ENCODE measurements at places on chromosomes 7 and 10.

DNA sequence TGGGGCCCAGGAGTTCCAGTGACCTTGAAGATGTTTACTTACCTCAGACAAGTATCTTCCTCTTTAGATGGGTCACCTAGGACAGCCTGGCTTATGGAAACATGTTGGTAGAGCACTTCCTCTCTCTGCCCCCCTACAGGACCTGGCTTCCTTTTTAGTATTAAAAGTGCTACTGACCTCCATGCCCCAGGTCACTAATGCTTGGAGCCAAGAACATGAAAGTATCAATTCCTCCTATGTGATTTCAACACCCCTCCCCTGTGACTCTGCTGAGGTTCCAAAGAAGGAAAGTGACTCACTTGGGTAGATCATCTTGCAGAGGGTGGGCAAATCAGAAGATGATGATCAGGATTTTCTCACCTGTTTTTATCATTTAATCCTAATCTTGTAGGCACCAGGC lies 125.3 kb upstream of the CCDC6 start:
- no peak for DNase-seq

GRCh38 chr7:134827889-134828288 lies 48.5 kb downstream of the CALD1 start:
- no peak for DNase-seq

DNA sequence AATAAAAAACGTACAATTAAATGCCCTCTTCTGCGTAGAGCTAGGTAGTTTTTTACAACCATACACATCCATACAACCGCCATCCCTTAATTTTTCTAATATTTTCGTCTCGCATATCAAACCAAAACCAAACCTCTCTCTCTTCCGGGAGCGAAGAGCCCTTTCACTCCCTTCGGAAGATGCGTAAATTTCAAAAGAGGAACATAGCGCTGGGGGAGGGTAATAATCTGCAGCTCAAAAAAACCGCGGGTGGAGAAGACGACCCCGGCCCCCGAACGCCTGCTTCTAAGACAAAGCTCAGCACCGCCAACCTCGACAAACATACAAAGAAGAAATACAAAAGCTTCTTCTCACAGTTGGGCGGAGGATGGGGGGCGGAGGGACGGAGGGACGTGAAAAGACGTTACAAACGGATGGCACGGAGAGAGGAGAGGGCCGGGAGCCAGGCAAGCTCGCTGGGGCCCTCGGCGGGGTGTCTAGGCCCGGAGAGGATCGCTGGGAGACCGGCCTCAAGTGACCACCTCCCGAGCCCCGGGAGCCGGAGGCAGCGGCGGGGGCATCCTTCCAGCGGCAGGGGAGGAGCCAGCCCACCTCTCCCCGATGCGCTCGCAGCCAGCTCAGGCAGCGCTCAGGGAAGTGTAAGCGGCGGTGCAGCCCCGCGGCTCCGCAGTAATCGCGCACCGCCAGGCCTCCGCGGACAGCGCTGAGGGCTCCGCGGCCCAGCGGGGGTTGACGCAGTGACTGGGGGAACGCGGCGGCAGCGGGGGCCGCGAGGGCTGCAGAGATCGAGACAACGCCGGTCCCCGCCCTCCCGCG lies 851 bp downstream of the MKRN1 start:
- DNase-seq: no peak

- DNase-seq: no peak
Observed at GRCh38 chr7:105578496-105578895, 2.8 kb downstream of the EFCAB10 start.

GRCh38 chr10:58444321-58444720 lies 59.1 kb downstream of the TFAM start:
- no peak for DNase-seq

- DNase-seq: no peak
Observed at GRCh38 chr7:97457054-97457453, 274.8 kb upstream of the TAC1 start.

GRCh38 chr10:132690401-132690800 lies 95.5 kb downstream of the NKX6-2 start:
- no peak for DNase-seq

- no peak for DNase-seq
Observed at GRCh38 chr10:117694190-117694589, 151.6 kb downstream of the EMX2 start.

DNA sequence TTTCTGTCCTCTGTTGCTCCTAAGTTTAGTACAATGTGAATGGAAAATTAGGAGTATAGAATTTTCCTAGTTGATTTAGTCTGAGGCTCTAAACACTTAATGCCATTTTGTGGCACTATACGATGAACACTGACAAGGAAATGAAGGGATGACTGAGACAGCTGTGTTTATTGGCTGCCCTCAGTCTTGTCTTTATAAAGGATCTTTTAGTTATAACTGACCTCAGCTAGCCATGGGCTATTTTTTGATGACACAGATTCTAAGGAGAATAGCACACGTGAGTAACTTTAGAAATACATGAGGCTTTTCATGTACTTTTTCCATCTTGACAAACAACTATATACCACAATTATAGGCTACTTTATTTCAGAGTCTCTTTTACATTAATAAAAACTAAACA lies 113.7 kb downstream of the PRKG1 start:
- DNase-seq: no peak

- no peak for DNase-seq
Observed at GRCh38 chr7:20270371-20270770, 53.2 kb upstream of the MACC1 start.

GRCh38 chr10:93336110-93336509 lies 146.0 kb downstream of the MYOF start:
- DNase-seq: no peak

DNA sequence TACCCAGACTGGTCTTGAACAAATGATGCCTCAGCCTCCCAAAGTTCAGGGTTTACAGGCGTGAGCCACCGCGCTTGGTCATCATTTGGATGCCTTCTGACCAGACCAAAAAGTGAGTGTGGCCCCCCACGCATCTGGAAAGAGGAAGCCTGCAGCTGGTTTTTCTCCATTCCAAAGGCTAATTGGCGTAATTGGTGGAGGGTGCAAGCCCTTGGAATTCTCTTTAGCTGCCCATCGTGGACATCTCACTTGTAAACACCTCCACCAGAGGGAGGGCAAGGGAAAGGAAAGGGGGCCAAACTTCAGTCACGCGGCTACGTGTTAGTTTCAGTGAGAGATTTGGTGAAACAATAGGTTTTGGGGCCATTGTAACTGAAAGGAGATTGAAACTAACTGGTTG lies 4.1 kb upstream of the ARHGAP21 start:
- no peak for DNase-seq

- DNase-seq: no peak
Observed at GRCh38 chr10:57786850-57787750, 480.6 kb downstream of the IPMK start.

GRCh38 chr10:100146875-100147650 lies 38.8 kb downstream of the ERLIN1 start:
- DNase-seq: no peak

DNA sequence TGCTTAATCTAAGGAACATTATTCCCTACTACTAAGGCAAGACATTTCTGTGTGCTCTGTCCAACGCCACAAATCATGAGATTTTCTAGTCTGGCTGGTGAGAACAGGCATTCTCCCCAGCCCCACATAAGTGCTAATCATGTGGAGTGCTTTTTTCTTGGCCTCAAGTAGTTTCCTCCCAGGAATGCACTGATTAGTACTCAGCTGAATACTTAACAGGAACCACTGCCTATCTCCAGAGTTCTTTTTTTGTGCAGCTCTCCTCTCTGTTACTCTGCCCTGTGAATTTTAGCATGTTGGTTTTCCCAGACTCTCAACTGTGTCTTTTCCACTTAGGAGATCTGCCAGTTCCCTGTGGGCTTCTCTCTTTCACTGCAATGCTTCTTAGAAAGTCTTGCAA lies 1098.5 kb upstream of the LRRTM3 start:
- no peak for DNase-seq

DNA sequence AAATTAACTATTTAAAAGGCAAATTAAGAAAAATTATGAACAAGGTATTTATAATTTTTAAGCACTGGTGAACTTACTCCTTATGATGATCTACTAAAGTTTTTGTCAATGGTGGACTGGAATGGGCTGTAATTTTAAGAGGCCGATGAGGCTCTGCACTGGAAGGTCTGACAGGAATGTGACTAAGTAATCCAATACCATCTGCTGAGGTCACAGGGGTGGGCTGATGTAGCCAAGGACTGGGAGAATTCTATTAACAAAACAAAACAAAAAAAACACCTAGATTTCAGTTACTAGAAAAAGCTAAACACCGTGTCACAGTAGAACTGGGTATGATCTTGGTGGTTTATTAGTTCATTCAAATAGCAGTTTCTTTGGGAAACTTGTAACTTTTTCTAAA lies 75.9 kb downstream of the NRBF2 start:
- DNase-seq: no peak

DNA sequence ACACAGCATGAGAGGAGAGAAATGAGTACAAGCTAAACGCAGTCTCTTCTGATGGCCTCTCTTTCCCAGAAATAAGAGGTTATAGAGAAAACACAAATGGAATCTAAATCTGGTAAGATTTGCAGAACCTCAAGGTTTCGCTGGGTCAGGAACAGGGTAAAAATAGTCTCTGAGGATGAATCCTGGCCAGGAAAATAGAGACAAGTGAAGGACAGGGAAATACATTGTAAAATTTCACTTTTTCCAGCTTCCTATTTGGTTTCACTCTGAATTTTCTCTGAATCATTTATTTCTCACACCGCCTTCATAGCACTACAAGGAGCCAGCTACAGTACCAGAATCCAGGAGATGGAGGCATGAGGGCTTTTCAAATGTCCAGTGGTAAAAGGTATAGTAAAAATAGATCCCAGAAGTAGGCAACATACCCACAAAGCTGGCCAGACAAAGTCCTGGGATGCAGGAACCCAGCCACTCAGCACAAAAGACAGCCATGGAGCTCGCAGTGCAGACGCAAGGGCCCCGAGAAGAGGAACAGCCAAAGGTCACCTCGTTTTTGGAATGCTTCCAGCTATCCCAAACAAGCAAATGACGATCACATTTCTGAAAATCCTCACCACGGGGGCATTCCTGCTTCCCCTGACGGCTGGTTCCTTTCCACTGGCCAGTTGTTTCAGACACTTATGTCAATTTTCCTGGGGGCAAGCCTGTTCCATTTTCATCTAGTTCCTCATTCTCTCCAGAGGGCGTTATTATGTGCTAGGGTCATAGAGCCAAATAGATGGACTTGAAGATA lies 21.5 kb upstream of the IKZF1 start:
- DNase-seq: no peak

GRCh38 chr10:110008518-110009339 lies 945 bp downstream of the ADD3 start:
- no peak for DNase-seq

GRCh38 chr10:125016123-125016522 lies 74.2 kb downstream of the ZRANB1 start:
- DNase-seq: no peak

DNA sequence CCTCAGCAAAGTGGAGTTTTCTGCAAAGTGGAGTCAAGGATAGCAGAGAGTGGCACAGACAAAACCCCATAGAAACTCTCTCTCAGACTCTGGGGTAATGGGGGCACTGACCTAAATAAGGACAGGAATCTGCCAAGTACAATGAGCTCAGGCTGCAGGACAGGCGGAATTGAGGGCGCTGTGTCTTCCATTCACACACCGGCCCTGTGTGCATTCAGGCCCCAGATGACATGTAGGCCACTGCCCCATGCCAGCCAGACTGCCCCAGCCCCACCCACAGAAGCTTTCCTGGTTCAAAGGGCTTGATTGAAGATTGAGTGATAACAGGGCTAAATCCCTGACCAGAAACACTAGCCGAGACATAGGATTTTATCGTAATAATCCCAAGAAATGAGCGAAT lies 52.7 kb downstream of the EEPD1 start:
- DNase-seq: no peak

- no peak for DNase-seq
Observed at GRCh38 chr10:4719036-4719435, 107.0 kb upstream of the AKR1E2 start.

GRCh38 chr10:101974091-101974971 lies 81.6 kb downstream of the ARMH3 start:
- no peak for DNase-seq

DNA sequence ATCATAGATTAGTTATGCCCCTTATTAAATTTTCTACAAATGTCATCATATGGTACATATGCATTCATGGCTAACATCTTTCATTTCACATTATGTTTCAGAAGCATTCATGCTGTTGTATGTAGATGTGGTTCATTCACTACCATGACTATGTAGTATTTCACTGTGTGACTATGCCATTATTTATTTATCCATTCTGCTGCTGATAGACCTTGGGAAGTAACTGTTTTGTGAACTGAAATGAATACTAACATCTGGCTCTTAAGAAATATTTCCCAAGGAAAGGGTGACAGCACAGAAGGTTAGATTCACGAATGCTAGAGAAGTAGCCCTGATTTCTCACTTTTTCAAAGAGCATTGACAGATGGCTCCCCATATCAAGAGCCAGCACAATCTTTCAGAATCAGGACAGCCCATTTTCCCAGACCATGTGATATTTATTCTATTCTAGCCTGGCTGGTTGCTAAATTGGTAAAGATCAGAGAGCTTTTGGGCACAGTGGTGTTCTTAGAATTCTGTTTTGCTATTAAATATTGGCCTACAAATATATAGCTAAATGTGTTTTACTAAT lies 157.4 kb downstream of the DYNC1I1 start:
- no peak for DNase-seq

- no peak for DNase-seq
Observed at GRCh38 chr10:34548466-34548865, 266.6 kb downstream of the PARD3 start.

DNA sequence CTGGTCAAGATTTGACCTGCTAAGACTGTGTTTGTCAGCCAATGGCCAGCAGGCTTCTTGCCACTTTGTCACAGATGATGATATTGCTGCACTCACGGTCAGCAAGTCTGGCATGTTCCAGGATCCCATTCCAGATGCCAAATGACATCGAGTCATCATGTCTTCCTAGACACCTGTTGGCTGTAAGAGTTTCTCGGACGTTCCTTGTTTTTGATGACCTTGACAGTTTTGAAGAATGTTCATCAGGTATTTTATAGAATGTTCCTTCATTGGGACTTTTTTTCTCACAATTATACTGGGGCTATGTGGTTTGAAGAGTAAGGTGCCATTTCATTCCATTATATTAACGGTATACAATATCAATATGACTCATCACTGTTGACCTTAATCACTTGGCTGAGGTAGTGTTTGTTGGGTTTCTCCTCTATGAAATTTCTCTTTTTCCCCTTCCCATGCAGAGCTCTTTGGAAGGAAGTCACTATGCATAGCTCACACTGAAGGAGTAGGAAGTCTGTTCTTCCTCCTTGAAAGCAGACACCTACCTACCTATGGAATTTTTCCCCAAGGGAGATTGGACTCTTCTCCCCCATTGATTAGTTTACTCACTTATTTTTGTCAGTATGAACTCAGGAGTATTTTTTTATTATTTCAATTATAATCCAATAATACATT lies 31.6 kb downstream of the HECW1 start:
- DNase-seq: no peak

DNA sequence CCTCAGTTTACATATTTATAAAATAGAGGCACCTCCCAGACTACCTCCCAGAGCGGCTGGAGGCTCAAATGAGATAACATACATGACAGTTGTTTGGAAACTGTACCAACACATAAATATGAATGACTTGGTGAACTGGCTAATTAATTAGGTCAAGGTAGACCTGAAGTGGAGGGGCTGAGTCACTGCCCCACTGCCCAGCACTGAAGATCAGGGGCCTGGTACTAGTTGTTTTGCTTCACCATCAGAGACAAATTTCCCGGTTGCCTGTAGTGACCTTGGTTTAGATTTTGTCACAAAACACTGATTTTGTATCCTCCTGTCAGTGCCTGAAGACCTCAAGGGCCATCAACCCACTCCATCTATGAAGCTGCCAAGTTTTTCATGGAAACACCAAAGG lies 41.8 kb downstream of the JAZF1 start:
- DNase-seq: no peak

Data from HS-5 (cell line).